ENCODE measurements at places on chromosomes 3 and 15. TPM values are rescaled to one million over a fixed set of nuclear protein-coding genes. Genes with fewer than 3 reads are reported as not detected.

DOCK3 gene
- total RNA-seq = 1.5 TPM

WDR72 gene
- total RNA-seq = not detected

VEPH1 gene
- not detected for total RNA-seq

RBP2 gene
- not detected for total RNA-seq

EIF5A2 gene
- total RNA-seq = 14.5 TPM

ZNF80 gene
- 1.7 TPM for total RNA-seq

ANKRD34C gene
- total RNA-seq = not detected

UCN2 gene
- total RNA-seq = 0.25 TPM

UROC1 gene
- 0.11 TPM for total RNA-seq

SCN11A gene
- total RNA-seq = 0.47 TPM

SAMMSON gene
- not detected for total RNA-seq

FBXO40 gene
- total RNA-seq = not detected

ARHGAP31 gene
- total RNA-seq = 1.1 TPM

RABL3 gene
- total RNA-seq = 34.9 TPM

OR5K3 gene
- not detected for total RNA-seq

AHSG gene
- not detected for total RNA-seq

Data from naive thymus-derived CD8-positive, alpha-beta T cell (primary cell).